MCF 10A (cell line): ENCODE measurements at places on chromosomes 2 and 18.

GRCh38 chr18:49070552-49070951, 119.8 kb upstream of the SMAD7 start:
- DNase-seq: no peak

- DNase-seq: no peak
Measured at GRCh38 chr18:11081009-11081532, 68.3 kb downstream of the PIEZO2 start.

DNA sequence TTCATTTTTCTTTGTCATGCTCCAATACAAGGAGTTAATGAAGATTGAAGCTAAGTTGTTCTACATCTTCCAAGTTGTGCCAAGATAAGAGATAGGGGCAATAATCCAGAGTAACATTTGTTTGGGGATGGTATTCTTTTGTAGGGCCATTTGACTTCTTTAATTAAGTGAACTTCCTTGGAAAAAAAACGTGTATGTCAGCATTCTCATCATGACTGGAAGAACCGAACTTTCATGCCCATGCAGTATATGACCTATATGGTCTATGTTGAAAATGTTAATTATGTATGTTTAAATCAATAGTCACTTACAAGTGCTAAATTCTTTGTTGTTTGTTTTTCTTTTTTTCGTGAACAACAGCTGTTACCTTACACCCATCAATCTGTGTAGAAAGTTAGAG, 319.5 kb upstream of the LRRTM1 start:
- DNase-seq: no peak

DNA sequence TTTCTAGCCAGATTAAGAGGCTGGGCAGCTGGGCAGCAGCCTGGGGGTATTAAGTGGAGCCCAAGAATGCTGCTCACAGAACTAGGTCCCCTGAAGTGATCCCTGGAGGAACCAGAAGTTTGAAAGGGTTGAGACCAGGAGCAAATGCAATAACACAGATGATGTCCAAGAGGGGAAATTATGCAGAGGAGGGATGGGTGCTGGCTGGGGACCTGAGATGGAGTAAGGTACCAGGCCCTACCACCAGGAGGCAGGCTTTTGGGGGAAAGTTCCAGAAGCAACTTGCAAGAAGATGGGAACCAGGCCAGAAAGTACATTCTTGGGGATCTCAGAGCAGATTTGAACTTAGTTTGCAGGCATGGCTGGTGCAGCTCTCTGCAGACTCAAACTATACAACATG, 175.1 kb downstream of the NCK2 start:
- DNase-seq: peak; percentile 50

- no peak for DNase-seq
Measured at GRCh38 chr2:223487214-223487846, 114.8 kb downstream of the SCG2 start.

DNA sequence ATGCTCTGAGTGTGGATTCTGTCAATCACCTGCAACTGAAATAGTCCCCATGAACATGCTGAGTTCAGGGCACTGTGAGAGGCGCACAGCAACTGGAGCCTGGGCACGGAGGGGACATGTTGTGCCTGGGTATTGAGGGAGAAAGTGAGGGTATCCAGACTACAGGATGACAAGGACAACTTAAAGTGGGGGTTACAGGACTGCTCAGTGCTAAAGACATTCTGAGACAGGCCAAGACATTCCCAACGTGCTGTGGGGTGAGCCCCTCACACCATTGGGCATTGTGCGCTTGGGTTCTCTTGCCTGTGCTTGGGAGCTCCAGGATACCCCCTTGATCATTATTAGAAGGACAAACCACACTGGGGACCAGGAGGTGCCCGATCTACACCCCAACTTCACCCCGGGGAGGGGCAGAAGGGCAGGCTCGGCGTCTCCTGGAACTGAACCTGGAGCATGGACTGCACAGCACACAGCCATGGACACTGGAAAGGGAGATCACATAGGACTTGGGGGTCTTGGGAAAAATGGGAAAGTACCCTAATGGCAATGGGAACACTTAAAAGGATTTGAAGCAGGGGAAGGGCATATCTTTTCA, 72.5 kb upstream of the HDAC4 start:
- no peak for DNase-seq

DNA sequence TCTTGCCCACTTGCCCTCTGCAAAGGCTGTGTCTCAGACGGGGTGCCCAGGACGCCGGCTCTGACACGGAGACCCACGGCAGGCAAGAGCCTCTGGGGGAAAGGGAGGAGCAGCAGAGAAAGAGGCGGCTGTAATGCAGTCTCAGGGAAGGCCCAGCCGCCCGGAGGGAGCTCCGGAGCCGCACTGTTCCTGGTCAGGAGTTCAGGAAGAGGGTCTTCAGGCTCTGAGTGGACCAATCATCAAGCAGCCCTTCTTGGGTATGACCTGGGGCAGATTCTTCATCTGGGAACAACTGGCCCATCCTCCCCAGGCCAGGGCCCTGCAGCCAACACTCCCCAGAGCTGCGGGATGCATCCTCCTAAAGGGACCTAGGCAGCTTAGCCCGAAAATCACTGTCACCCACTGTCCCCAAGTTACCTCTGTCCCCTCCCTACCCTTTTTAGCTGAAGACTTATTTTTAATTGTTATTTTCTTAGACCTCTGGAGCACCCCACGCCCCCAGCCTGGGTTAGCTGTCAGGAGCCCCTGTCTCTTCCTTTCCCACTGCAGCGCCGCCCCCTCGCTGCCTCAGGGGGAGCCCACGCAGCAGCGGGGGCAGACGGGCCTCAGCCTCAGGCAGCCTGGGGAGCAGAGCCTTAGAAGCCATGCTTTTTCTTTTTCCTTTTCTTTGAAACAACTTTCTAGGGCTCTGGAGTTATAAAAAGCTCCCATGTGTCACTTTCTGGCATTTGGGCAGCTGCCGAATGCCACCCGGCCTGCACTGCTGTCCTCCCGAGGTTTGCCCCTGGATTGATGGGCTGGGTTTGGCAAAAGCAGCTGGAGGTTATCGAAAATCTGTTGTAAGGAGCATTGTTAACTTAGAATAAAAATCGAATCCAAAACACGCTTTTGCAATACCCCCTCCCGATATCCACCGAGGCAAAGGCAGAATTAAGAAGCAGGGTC, 644 bp upstream of the NEU2 start:
- no peak for DNase-seq
